ENCODE measurements at places on chromosomes 4 and X.
A peak's percentile ranks its signal among the peaks of the same experiment; 100 is the strongest.

DNA sequence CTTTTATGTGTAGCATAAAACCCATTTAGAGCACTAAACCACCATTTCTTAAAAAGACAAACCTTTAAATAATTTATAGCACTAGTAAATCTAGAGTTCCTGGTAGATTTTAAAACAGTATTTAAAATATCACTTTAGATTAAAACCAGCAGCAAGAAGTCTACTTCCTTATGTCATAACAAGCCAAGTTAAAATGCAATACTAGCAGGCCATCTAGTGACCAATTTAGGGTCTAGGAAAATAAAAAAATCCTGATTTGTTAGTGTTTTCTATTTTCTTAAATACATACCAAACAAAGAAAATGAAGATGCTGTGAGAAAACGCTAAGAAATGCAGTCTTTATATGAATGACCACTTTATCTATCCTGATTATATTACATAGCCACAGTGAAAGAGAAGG lies 53.9 kb downstream of the PAPSS1 start:
- no peak for DNase-seq

DNA sequence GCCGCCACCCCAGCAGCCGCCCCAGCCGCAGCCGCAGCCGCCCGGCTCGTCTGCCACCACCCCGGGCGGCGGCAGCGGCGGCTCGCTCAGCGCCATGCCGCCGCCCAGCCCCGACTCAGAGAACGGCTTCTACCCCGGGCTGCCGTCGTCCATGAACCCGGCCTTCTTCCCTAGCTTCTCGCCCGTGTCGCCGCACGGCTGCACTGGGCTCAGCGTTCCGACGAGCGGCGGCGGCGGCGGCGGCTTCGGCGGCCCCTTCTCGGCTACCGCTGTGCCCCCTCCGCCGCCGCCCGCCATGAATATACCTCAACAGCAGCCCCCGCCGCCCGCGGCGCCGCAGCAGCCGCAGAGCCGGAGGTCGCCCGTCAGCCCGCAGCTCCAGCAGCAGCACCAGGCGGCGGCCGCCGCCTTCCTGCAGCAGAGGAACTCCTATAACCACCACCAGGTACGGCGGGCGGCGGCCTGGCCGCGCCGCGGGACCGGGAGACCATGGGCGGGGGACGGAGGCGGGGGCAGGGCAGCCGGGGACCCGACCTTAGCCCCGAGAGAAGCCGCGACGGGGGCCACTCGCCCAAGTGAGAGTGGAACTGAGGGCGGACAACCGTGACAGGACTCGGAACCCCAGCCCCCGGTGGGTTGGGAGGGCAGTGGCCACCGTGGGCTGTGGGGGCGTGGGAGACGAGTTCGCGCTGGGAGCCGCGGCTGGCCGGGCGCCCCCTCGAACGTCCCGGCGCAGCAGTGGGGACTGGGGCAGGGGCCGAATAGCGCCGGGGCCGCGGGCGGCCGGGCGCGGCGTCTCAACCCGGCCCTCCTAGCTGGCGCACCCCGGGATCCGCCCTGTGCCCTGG lies 1.8 kb downstream of the CPEB2 start:
- peak; percentile 20 for DNase-seq

GRCh38 chr4:73344106-73344505 lies 60.0 kb upstream of the ALB start:
- DNase-seq = no peak

DNA sequence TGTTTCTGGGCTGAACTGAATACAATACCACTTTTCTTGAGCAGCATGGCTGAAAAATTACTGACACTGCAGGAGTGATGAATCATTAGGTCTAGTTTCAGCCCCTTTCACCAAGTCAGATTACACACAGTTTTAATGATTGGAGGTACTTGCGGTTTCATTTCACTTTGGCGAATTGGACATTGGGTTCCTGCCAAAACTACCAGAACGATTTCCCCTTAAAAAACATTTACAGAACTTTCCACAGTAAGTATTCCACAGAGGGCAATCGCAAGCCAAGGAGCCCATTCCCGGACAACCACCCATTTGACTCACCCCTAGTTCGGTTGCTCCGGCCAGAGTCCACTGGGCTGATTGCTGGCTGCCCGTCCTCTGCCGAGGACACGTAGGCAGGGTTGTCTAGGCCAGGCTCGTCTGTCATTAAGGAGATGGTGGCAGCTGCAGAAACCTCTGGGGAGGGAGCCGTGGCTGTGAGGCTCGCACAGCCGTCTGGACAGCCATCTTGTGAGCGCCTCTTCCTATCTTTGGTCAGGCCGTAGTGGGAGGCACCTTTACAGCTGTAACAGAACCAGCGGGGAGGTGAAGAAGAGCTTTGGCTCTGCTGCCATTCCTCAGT lies 83.5 kb downstream of the LNX1 start:
- DNase-seq = no peak

- no peak for DNase-seq
Measured at GRCh38 chrX:20418379-20419150, 151.9 kb upstream of the RPS6KA3 start.

- no peak for DNase-seq
Measured at GRCh38 chr4:6938647-6939271, 29.1 kb downstream of the TBC1D14 start.

- DNase-seq = no peak
Measured at GRCh38 chr4:69617083-69617694, 22.3 kb downstream of the UGT2A2 start.

All from stimulated activated CD8-positive, alpha-beta memory T cell treated with anti-CD3 and anti-CD28 coated beads, Interleukin-15, amount 100 ng/mL, for 1 hour (primary cell).